ENCODE measurements at places on chromosomes 7 and 10.

GRCh38 chr7:25235471-25235870 lies 7.2 kb upstream of the NPVF start:
- DNase-seq = no peak

- no peak for DNase-seq
These were observed 1.7 kb downstream of the ABCC2 start for GRCh38 chr10:99784016-99784726.

- DNase-seq = no peak
These were observed 115.2 kb downstream of the LHPP start for GRCh38 chr10:124576526-124577420.

- no peak for DNase-seq
These were observed 47.2 kb upstream of the SLC39A12 start for GRCh38 chr10:17904564-17904963.

GRCh38 chr10:2005546-2005945 lies 268.2 kb upstream of the ADARB2 start:
- no peak for DNase-seq

DNA sequence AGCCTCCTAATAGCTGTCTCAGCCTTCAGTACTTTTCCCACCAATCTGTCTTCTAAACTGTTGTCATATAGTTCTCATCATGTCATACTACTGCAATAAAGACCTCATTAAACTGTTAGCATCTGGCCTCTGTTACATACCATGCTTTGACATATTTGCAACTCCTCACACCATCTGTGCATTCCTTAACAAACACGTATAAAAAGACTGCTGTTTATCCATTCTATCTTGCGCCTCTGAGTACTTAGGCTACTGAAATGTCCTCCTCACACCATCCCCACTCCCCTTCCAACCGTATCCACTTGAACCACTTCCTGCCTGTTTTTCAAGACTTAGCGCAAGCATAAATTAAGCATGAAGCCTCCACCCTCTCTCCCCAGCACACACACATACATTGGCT lies 41.6 kb downstream of the SLC16A9 start:
- no peak for DNase-seq

DNA sequence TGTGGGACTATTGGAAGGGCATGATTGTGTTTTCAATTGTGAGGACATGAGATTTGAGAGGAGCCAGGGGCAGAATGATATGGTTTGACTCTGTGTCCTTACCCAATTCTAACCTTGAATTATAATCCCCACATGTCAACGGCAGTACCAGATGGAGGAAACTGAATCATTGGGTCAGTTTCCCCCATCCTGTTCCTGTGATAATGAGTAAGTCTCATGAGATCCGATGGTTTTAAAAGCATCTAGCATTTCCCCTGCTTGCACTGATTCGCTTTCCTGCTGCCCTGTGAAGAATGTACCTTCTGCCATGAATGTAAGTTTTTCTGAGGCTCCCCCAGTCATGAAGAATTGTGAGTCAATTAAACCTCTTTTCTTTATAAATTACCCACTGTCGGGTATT lies 1367.1 kb downstream of the XPNPEP1 start:
- no peak for DNase-seq

GRCh38 chr7:68821846-68822245 lies 776.4 kb upstream of the AUTS2 start:
- DNase-seq = no peak

DNA sequence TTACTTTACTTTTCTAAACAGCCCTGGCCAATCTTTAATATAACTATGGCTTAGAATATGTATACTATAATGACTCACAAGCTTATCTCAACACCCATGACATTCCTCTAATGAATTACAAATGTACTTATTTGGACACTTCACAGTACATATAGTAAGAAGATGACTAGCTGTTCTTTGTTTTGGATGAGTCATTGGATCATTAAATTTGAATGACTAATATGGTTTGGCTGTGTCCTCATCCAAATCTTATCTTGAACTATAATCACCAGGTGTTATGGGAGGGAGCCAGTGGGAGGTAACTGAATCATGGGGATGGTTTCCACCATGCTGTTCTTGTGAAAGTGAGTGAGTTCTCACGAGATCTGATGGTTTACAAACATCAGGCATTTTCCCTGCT lies 807.5 kb upstream of the SORCS1 start:
- DNase-seq = no peak

DNA sequence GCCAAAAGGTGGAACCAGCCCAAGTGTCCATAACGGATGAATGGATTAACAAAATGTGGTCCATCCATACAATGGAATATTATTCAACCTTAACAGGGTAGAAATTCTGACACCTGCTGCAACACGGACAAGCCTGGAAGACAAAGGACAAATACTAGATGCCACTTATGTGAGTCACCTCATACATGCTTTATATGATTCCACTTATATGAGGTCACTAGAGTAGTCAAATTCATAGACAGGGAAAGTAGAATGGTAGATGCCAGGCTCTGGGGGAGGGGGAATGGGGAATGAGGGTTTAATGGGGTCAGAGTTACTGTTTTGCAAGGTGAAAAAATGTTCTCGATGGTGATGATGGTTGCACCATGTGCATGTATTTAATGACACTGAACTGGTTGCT lies 34.0 kb upstream of the CYTH3 start:
- DNase-seq = no peak
